Small intestine (tissue), 16 donors: ENCODE measurements at places on chromosomes 2 and 18. TPM values are rescaled to one million over a fixed set of nuclear protein-coding genes. Genes with fewer than 3 reads are reported as not detected.
A peak's percentile ranks its signal among the peaks of the same experiment; 100 is the strongest.

The MYO5B gene
- polyA plus RNA-seq: 133 TPM

- H3K4me3 ChIP-seq: no peak overlapping the region
- H3K4me1 ChIP-seq: no peaks in the 10 kb centered on the region
- DNase-seq: no peak
- no peaks in the 10 kb centered on the region for H3K27me3 ChIP-seq
- no peaks in the 10 kb centered on the region for H3K36me3 ChIP-seq
These were observed 56.4 kb upstream of the ODC1 start for GRCh38 chr2:10504370-10504993.

- H3K27me3 ChIP-seq: no peaks in the 10 kb centered on the region
- H3K36me3 ChIP-seq: no peaks in the 10 kb centered on the region
- no peak for DNase-seq
- H3K27ac ChIP-seq: no peak overlapping the region
These were observed 730.4 kb downstream of the METTL4 start for GRCh38 chr18:1840878-1841277.

DNA sequence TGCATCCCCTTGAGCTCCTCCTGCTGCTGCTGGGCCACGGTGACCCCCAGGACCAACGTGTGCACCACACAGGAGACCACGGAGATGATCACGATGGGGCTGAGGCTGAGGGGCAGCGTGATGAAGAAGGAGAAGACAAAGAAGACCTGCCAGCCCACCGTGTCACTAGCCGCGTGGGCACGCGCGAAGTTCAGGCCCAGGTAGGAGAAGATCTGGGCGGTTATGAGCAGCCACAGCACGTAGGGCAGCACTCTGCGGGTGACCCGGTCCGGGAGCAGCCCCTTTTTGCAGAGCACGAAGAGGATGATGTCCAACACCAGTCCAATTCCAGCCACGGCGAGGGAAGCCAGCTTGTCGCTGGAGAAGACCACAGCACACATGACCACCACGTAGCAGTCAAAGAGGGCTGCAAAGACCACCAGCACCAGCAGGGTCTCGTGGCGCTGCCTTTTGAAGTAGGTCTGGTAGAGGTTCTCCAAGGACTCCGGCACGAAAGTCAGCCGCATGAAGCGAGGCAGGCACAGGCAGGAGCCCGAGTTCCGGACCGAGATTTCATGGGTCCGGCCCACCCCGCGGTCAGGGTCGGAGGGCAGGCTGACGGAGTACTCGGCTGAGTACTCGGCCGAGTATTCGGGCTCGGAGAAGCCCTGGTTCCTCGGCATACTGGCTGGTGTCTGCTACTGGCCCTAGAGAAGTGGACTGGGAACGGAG, 1.6 kb downstream of the ADCY3 start:
- H3K27me3 ChIP-seq: no peaks in the 10 kb centered on the region
- H3K36me3 ChIP-seq: peaks cover 29% of the 10 kb centered on the region
- peak overlapping the region; percentile 76 for H3K4me3 ChIP-seq
- peak overlapping the region; percentile 77 for H3K27ac ChIP-seq

DNA sequence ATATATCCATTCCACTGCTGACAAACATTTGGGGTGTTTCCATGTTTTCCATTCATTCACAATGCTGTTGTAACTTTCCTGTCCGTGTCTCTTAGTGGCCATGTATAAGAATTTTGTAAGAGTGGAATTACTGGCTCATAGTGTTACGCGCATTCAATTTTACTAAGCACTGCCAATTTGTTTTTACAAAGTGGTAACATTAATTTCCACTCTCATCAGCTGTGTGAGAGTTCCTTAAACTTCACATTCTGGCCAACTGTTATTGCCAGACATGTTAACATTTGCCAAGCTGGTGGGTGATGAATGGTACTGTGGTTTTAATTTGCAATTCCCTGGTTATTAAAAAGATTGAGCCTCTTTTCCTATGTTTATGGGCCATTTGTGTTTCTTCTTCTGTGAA, 134.2 kb downstream of the DTNB start:
- H3K4me1 ChIP-seq: no peaks in the 10 kb centered on the region
- H3K4me3 ChIP-seq: no peak overlapping the region
- no peak overlapping the region for H3K27ac ChIP-seq

DNA sequence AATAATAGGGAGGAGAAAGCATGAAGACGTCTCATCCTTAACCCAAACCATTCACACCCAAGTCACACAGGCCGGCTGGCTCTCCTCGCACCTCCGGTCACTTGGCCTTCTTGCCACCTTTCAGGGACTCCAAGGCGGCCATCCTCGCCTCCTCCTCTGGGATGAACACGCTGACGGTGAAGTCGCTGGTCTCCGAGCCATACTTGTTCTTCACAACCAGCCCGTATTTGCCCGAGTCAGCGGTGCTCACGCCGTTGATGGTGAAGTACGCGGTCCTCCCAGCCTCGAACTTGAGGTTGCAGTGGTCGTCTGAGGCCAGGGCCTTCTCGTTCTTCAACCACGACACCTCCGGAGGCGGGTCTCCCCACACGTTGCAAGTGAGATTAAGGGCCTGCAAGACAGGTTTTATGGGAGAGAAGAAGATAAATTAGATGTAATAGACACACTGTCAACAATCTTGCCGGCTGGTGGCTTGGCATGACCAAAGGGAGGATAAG, 54.3 kb upstream of the LPIN2 start:
- no peak overlapping the region for H3K27ac ChIP-seq
- DNase-seq: no peak
- no peaks in the 10 kb centered on the region for H3K27me3 ChIP-seq
- no peaks in the 10 kb centered on the region for H3K36me3 ChIP-seq
- peaks cover 5% of the 10 kb centered on the region for H3K4me1 ChIP-seq
- no peak overlapping the region for H3K4me3 ChIP-seq

DNA sequence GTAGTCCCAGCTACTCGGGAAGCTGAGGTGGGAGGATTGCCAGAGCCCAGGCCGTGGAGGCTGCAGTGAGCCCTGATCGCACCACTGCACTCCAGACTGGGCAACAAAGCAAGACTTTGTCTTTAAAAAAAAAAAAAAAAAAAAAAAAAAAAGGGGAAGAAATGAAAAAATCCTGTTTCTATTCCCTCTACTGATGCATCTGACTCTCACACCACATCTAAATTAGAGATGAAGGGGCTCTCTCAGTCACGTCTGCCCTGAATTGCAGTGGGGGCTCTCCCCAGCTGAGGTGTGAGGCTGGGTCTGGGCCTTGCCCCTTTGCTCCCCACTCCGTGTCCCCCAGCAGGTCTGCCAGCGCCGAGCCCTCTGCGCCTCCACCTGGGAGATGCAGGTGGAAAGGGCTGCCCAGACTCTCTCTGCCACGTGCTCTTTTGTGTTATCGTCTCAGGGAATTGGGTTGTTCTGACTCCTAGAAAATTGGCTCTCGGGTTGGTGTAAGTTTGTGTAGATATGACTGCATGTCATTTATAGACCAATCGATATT, 30.2 kb downstream of the TRAPPC12 start:
- H3K27ac ChIP-seq: no peak overlapping the region
- H3K27me3 ChIP-seq: no peaks in the 10 kb centered on the region
- no peaks in the 10 kb centered on the region for H3K4me1 ChIP-seq
- H3K36me3 ChIP-seq: peaks cover 7% of the 10 kb centered on the region

GRCh38 chr2:241018051-241018891, 19.9 kb downstream of the SNED1 start:
- no peak overlapping the region for H3K4me3 ChIP-seq
- H3K27me3 ChIP-seq: no peaks in the 10 kb centered on the region
- no peaks in the 10 kb centered on the region for H3K36me3 ChIP-seq
- no peak overlapping the region for H3K27ac ChIP-seq
- DNase-seq: no peak
- no peaks in the 10 kb centered on the region for H3K4me1 ChIP-seq
